ENCODE measurements at places on chromosomes 13 and 19. TPM values are rescaled to one million over a fixed set of nuclear protein-coding genes. Genes with fewer than 3 reads are reported as not detected.
A peak's percentile ranks its signal among the peaks of the same experiment; 100 is the strongest.

Gene CALR3
- total RNA-seq, result not detected

Gene ANGPTL8
- not detected for total RNA-seq

- no peaks in the 10 kb centered on the region for H3K4me1 ChIP-seq
- no peak overlapping the region for H3K4me3 ChIP-seq
- H3K27ac ChIP-seq, result no peak overlapping the region
- H3K36me3 ChIP-seq, result no peaks in the 10 kb centered on the region
- DNase-seq, result no peak
Measured at GRCh38 chr13:111546921-111547675, 226.7 kb downstream of the TEX29 start.

DNA sequence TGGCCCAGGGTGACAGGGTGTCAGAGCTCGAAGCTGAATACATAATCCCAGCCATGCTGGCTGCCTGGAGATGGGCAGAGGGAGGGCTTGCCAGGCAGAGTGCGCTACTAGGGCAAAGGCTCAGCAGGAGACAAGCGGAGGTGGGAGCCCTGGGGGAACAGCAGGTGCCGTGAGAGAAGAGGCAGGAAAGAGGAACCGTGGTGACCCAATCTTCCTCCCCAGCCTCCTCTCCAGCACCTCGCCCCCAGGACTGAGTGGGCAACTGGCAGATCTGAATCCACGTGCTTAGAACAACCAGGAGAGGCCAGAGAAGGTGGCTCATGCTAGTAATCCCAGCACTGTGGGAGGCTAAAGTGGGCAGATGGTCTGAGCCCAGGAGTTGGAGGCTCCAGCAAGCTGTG, 11.0 kb upstream of the CCL25 start:
- peaks cover 17% of the 10 kb centered on the region for H3K27me3 ChIP-seq
- H3K27ac ChIP-seq, result no peak overlapping the region
- no peak for DNase-seq
- no peaks in the 10 kb centered on the region for H3K4me1 ChIP-seq
- H3K36me3 ChIP-seq, result no peaks in the 10 kb centered on the region

DNA sequence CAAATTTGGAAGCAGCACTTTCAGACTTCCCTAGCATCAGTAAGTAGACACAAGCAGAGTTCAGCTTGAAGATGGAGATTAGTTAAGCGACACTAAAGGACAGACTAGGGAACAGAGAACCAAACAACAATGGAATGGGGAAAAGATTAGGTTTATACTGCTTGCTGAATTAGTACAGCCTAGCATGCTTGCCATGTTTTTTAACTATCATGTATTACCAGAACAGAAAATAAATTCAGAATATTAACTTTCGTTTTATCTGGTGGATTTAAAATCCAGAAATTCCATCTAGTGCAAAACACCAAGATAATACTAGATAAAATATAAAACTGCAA, 451.5 kb upstream of the SLC10A2 start:
- no peaks in the 10 kb centered on the region for H3K36me3 ChIP-seq
- no peak overlapping the region for H3K4me3 ChIP-seq
- peaks cover 8% of the 10 kb centered on the region for H3K4me1 ChIP-seq
- no peak for DNase-seq

DNA sequence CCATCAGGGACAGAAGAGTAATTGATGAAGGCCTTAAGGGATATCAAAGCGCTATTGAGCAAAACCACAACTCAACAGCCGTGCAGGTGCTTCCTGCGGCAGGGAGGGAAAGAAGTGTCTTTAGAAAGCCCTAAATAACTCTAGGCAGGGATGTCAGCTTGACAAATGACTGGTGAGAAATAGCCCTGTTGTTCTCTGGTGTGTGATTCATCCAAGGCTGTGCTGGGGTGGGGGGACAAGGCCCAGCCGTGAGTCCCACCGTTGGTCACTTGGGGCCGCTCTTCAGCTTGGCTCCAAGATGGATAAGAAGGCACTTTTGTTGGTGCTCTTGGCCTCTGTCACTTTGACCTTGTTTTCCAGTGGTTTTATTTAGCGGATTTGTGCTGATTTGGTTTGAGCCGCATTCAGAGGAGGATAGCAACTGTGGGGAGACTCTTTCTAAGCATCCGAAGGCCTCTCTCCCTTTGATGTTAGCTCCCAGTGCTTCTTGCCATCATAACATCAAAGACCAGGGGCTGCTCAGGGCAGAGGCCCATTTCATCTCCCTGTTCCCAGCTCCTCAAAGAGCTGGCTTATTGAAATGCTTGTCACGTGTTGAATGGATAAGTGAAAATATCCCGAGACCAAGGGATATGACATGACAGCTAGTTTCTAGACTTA, 130.3 kb upstream of the SERP2 start:
- no peaks in the 10 kb centered on the region for H3K4me1 ChIP-seq
- H3K36me3 ChIP-seq, result no peaks in the 10 kb centered on the region
- peak; percentile 11 for DNase-seq
- H3K27ac ChIP-seq, result no peak overlapping the region

DNA sequence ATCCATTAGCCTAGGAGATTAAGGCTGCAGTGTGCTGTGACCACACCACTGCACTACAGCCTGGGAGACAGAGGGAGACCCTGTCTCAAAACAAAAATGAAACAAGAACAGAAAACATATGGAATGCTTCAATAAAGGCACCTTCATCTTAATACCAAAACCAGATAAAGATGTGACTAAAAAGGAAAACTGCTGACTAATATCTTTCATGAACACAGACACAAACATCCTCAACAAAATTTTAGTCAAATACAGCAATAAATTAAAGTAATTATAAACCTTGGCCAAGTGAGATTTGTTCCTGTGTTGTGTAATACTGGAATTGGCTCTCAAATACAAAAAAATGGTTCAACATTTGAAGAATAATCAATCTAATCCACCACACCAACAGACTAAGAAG, 103.5 kb downstream of the PRR20E start:
- H3K36me3 ChIP-seq, result no peaks in the 10 kb centered on the region
- H3K27ac ChIP-seq, result no peak overlapping the region
- H3K4me1 ChIP-seq, result no peaks in the 10 kb centered on the region
- H3K27me3 ChIP-seq, result no peaks in the 10 kb centered on the region
- H3K4me3 ChIP-seq, result no peak overlapping the region
- DNase-seq, result no peak

DNA sequence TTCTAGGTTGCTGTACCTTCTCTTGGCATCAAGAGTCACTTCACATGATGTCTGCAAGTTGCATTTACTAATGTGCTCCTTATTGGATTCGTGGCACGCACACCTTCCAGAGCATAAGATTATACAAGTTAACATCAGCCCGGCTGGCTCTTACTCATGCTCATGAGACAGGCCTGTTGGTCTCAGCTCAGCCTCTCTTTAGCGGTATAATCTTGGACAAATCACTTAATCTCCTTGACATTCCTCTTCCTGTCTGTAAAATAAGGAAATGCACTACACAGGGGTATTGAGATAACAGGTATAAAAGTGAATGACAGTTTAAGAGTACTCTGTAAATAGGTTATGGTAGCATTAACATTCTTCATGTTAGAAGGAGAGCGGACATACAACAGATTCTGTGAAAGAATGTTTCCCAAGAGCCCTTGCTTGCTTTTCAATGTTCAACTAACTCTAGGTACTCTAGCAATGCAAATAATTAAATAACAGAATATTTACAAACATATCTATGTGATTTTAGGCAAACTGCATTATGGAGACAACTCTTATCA, 181.1 kb downstream of the FGF14 start:
- H3K4me3 ChIP-seq, result no peak overlapping the region
- DNase-seq, result no peak
- H3K4me1 ChIP-seq, result no peaks in the 10 kb centered on the region
- peaks cover 6% of the 10 kb centered on the region for H3K36me3 ChIP-seq
- H3K27ac ChIP-seq, result no peak overlapping the region

GRCh38 chr19:35425682-35426081, 22.4 kb upstream of the FFAR2 start:
- H3K27ac ChIP-seq, result no peak overlapping the region
- H3K36me3 ChIP-seq, result no peaks in the 10 kb centered on the region
- peaks cover under 1% of the 10 kb centered on the region for H3K4me1 ChIP-seq
- DNase-seq, result no peak
- no peak overlapping the region for H3K4me3 ChIP-seq
- peaks cover 49% of the 10 kb centered on the region for H3K27me3 ChIP-seq

- H3K27ac ChIP-seq, result no peak overlapping the region
- DNase-seq, result no peak
- no peaks in the 10 kb centered on the region for H3K27me3 ChIP-seq
- peaks cover 89% of the 10 kb centered on the region for H3K36me3 ChIP-seq
- H3K4me1 ChIP-seq, result peaks cover 81% of the 10 kb centered on the region
Measured at GRCh38 chr19:40803857-40804782, 5.1 kb downstream of the EGLN2 start.

Gene CPT1C
- total RNA-seq, result 1.4 TPM

DNA sequence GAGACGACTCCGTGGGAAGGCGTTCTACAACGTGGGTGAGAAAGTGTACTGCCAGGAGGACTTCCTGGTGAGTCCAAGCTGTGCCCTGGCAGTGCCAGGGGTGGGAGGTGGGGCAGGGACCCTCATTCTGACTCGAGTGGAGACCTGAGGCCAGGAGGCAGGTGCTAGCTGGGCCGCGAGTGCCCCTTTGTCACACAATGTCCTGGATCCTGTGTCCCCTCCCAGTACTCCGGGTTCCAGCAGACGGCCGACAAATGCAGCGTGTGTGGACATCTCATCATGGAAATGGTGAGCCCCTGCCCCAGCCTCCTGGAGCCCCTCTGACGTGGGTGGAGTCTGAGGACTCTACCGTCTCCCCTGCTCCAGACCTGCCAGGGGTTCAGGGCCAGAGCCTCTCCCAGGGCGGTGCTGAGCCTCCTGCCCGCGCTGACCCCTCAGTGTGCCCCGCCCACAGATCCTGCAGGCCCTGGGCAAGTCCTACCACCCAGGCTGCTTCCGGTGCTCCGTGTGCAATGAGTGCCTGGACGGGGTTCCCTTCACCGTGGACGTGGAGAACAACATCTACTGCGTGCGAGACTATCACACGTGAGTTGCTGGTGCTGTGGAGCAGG, 11.6 kb downstream of the WTIP start:
- DNase-seq, result no peak
- H3K4me3 ChIP-seq, result no peak overlapping the region
- H3K27ac ChIP-seq, result no peak overlapping the region
- no peaks in the 10 kb centered on the region for H3K36me3 ChIP-seq

Gene CACTIN
- 20.2 TPM for total RNA-seq

GRCh38 chr19:29813642-29814041, 1.9 kb downstream of the CCNE1 start:
- H3K27ac ChIP-seq, result no peak overlapping the region
- no peaks in the 10 kb centered on the region for H3K27me3 ChIP-seq
- no peak for DNase-seq
- H3K4me3 ChIP-seq, result peak overlapping the region; percentile 72

GRCh38 chr19:45117167-45117594, 24.2 kb downstream of the PPP1R37 start:
- no peak for DNase-seq
- H3K4me3 ChIP-seq, result no peak overlapping the region

DNA sequence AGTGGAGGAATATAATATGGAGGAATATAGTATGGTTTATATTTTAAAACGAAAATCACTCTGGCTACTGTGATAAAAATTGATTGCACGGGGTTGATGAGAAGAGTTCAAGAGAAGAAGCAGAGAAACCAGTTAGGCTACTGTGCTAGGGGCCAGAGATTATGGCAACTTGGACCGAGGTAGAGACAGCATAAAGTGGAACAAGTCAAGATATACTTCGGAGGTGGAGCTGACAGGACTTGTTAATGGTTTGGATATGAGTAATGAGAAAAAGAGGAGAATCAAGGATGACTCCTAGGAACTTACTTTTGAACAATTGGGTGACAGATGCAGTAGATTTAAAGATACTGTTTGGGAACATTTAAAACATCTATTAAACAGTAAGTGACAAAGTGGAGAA, 6.6 kb upstream of the WDFY2 start:
- H3K4me1 ChIP-seq, result peaks cover 13% of the 10 kb centered on the region
- no peak for DNase-seq
- H3K4me3 ChIP-seq, result no peak overlapping the region
- no peaks in the 10 kb centered on the region for H3K36me3 ChIP-seq
- H3K27me3 ChIP-seq, result no peaks in the 10 kb centered on the region

GRCh38 chr13:99278200-99278599, 20.0 kb upstream of the GPR18 start:
- H3K27ac ChIP-seq, result no peak overlapping the region
- no peaks in the 10 kb centered on the region for H3K27me3 ChIP-seq
- peaks cover 5% of the 10 kb centered on the region for H3K36me3 ChIP-seq
- no peak for DNase-seq
- no peak overlapping the region for H3K4me3 ChIP-seq
- H3K4me1 ChIP-seq, result peaks cover 12% of the 10 kb centered on the region

DNA sequence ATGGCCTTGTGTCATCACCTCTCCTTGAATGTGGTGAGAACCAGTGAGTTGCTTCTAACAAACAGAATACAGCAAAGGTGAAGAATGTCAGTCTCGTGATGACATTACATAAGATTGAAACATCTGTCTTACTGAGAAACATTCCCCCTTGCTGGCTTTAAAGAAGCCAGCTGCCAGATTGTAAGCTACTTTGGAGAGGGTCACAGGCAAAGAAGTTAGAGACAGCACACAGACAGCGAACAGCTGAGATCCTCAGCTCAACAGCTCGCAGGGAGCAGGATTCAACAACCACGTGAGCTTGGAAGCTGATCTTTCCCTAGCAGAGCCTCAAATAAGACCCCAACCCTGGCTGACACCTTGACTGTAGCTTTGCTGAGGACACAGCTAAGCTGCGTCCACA, 367.9 kb downstream of the LIG4 start:
- H3K36me3 ChIP-seq, result no peaks in the 10 kb centered on the region
- no peak for DNase-seq
- H3K4me1 ChIP-seq, result no peaks in the 10 kb centered on the region
- H3K4me3 ChIP-seq, result no peak overlapping the region
- no peaks in the 10 kb centered on the region for H3K27me3 ChIP-seq
- H3K27ac ChIP-seq, result no peak overlapping the region

Gene ZNF546
- 5.7 TPM for total RNA-seq

DNA sequence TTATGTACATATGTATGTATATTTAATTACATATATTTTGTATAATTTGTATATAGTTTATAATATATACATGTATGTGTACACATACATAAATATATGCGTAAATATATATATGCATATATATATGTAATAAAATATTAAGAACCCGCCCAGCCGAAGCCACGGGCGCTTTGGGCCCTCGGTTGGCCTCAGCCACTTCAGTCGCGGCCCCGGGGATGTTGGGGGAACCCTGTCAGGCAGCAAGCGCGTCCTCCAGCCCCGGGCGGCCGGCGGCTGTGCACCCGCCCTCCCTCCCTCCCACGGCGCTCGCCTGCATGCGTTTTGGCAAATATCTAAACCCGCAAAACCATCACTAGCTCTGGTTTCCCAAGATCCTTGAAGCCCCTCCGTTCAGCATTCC, 7.9 kb upstream of the ZNF606 start:
- H3K36me3 ChIP-seq, result peaks cover 22% of the 10 kb centered on the region
- no peaks in the 10 kb centered on the region for H3K4me1 ChIP-seq
- DNase-seq, result no peak
